ENCODE measurements at places on chromosomes 4 and X. TPM values are rescaled to one million over a fixed set of nuclear protein-coding genes. Genes with fewer than 3 reads are reported as not detected.

Gene NAA15
- 11.4 TPM for polyA plus RNA-seq

Gene XPNPEP2
- polyA plus RNA-seq, result 0.35 TPM

Gene RAB40A
- polyA plus RNA-seq, result 1.2 TPM

Gene RNF150
- polyA plus RNA-seq, result 0.41 TPM

Gene BCORL1
- polyA plus RNA-seq, result 1.0 TPM

Gene RAB40AL
- 0.05 TPM for polyA plus RNA-seq

Gene SMARCA5
- 5.7 TPM for polyA plus RNA-seq

Gene XK
- polyA plus RNA-seq, result 1.5 TPM

Gene CASK
- 7.7 TPM for polyA plus RNA-seq

Gene NDNF
- 0.29 TPM for polyA plus RNA-seq

Gene NAP1L5
- 1.9 TPM for polyA plus RNA-seq

Gene KLB
- polyA plus RNA-seq, result 0.41 TPM
